ENCODE measurements at places on chromosomes 2 and 18. TPM values are rescaled to one million over a fixed set of nuclear protein-coding genes. Genes with fewer than 3 reads are reported as not detected.

Gene CNPPD1
- 75.1 TPM for total RNA-seq

Gene EGR4
- not detected for total RNA-seq

Gene MOGAT1
- not detected for total RNA-seq

Gene RND3
- total RNA-seq, result not detected

Gene THSD7B
- total RNA-seq, result not detected

Gene PCARE
- total RNA-seq, result not detected

Gene GPBAR1
- total RNA-seq, result 0.97 TPM

Gene CXCR4
- 226 TPM for total RNA-seq

DNA sequence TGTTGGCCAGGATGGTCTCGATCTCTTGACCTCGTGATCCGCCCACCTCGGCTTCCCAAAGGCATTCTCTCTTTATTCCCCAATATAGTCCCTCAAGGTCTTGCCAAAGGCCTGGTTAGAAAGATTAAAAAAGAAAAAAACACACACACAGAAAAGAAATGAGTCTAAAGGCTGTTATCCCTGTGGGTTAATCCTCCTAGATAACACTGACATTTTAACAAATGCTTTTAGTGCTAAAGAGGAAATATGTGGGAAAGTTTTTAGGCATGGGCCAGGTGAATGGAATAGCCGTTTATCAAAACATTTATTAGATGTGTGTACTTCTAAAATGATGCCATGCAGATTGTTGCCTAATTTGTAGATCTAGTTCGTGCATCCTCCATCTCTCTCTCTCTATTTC is 261.6 kb upstream of the FN1 start:
- H3K27ac ChIP-seq, result no peak overlapping the region
- no peaks in the 10 kb centered on the region for H3K36me3 ChIP-seq
- no peaks in the 10 kb centered on the region for H3K4me1 ChIP-seq
- H3K27me3 ChIP-seq, result peaks cover 7% of the 10 kb centered on the region

DNA sequence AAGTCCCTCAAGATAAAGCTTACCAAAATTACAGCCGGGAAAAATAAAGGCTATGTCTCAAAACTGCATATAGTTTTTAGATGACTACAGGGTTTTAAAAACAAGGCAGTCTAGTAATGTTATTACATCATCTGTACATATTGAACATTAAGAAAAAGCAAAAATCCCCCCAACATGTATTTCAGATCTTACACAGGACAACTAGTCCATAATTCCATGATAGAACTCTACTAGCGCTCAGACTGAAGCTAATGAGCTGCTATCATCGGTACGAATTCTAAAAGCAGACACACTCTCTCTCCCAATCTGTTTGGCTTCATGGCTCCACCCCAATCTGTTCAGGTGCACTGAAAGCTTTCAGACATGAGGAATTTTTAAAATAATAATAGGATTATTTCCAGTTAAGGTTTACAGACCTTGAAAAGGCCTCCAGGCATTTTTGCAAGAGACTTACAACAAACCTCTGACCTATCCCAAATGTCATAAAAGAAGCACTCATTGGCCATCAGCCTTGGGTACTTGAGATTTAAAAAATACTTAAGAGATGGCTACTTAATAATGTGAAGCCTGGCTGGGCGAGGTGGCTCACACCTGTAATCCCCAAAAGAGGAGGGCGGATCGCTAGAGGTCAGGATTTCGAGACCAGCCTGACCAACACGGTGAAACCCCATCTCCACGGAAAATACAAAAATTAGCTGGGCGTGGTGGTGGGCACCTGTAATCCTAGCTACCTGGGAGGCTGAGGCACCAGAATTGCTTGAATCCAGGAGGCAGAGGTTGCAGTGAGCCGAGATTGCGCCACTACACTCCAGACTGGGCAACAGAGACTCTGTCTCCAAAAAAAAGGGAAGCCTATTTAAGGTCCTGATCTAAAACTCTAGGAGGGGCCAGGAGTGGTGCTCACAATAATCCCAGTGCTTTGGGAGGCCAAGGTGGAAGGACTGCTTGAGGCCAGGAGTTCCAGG is 2.0 kb downstream of the NPC1 start:
- H3K27me3 ChIP-seq, result peaks cover 2% of the 10 kb centered on the region
- no peak overlapping the region for H3K4me3 ChIP-seq
- H3K4me1 ChIP-seq, result peaks cover 45% of the 10 kb centered on the region

DNA sequence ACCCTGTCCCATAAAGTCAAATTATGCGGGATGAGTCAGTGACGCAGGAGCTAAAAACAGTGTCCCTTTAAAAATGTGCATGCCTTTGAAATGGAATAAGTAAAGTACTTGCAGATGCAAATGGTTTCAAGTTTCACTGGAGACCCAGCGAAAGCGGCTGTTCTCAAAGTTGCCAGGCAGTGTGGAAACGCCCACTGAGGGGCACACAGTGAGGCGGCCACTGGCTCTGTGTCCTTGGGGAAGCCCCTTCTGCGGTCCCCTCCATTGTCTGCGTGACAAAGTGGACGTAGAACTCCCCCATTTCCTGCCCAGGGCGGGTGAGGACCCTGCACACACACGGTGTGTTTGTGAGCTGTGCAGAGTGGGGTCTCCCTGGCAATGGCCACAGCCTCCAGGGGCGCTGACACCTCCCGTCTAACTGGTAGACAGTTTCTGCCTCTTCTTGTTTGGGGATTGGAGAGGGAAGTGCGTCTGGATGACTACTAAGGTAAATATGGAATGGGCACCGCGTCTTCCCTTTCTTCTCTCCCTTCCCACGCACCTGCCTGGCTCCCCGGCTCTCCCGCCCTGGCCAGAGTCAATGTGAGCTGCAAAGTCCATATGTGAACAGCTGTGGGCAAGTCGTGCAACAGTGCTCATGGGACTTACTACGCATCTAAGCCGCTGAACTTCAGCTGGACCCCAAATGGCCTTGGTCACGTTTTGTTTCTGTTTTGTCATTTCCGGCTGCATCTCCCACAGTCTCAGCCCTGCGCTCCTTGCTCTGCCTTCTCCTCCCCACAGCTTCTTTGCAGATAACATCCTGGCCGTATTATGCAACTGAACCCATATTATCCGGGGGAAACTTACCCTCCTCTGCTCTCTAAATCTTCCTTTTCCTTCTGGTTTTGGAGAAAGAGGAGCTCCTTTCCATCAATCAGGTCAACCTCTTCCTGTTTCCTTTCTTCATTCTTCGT is 33.7 kb upstream of the ZNF516 start:
- H3K36me3 ChIP-seq, result no peaks in the 10 kb centered on the region
- peak; percentile 33 for DNase-seq
- H3K4me1 ChIP-seq, result peaks cover 8% of the 10 kb centered on the region

DNA sequence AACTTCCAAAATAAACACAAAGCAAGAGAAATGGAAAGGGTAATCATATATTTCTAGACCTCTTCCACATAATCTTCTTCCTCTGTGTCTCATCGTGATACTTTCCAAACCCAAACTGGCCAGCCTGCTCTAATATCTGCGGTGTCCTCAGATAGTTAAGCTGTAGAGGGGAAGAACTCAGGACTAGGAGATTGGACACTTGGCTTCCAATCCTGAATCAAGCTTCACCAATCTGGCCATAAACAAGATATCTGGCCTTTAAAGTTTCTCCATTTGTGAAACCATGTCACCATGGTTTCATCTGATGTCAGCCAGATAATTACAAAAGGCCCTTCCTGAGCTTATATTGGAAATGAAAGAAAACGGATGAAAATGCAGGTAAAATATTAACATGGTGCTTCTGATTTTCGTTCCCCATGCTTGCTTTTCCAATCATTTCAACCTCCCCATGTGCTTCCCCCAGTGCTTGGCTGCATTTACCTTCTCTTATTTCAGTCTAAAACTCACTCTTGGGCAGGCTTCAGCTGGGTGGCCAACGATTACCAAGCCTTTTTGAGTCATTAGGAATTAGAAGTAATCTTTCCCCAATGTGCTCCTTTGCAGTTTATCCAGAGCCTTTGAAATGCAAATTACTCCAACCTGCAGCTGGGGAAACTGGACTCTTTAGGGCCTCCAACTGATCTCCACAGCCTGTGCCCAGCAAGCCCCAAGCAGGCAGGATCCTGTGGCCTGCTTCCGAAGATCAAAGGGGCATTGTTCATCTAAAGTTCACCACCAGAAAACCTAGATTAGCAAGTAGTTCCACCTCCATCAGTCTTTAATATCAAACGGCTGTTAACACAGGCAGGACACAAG is 44.5 kb upstream of the MYCN start:
- no peaks in the 10 kb centered on the region for H3K27me3 ChIP-seq
- no peak for DNase-seq
- H3K4me3 ChIP-seq, result no peak overlapping the region
- H3K27ac ChIP-seq, result no peak overlapping the region
- no peaks in the 10 kb centered on the region for H3K36me3 ChIP-seq
- H3K4me1 ChIP-seq, result no peaks in the 10 kb centered on the region

DNA sequence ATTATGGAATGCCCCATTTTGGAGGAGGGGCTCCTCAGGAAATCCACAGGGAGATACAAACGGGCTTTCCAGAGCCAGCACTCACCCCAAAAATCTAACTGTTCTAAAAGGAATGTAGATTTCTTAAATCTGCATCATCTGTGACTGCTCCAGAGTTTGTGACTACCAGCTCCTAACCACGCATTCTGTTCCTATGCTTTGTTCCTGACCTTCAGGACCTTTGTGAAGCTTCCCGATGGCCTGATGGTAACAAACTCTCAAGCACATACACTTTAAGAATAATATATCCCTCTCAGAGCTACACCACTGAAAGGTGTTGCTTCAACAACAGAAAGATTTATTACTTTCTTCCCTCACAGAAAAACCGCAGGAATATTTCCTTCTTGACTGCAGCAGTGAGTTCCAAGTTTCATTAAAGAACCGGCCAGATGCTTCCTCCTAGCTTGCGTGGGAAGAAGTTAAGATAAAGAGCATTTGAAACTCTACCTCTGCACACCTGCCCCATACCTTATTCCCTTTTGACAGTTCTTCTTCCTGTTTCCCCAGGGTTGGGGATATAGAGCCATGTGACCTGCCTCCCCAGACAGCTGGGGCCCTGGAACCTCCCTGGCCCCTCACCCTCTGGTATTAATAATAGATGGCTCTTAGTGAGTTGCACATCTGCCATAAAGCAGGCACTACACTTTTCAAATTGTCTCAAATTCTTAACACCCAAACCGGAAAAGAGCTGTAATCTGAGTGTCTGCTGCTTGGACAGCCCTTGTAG is 40.2 kb upstream of the EML4 start:
- H3K4me1 ChIP-seq, result peaks cover 95% of the 10 kb centered on the region
- peak overlapping the region; percentile 15 for H3K4me3 ChIP-seq
- H3K27ac ChIP-seq, result peak overlapping the region; percentile 90

GRCh38 chr2:173755798-173756197 is 209.4 kb downstream of the SP3 start:
- H3K4me3 ChIP-seq, result no peak overlapping the region
- no peak for DNase-seq
- H3K4me1 ChIP-seq, result no peaks in the 10 kb centered on the region
- H3K27me3 ChIP-seq, result peaks cover 6% of the 10 kb centered on the region
- no peaks in the 10 kb centered on the region for H3K36me3 ChIP-seq

DNA sequence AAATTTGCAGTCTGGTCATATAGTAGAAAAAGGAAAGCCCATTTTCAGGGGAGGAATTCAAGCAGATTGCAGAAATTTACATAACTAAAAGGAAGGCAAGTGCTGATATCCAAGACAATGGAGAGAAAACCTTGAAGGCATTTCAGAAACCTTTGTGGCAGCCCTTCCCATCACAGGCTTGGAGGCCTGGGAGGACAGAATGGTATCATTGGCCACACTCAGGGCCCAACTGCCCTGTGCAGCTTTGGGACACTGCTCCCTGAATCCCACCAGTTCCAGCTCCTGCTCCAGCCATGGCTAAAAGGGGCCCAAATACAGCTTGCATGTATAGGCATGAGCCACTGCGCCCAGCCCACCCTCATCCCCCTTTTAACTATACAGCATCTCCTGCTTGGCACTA is 81.1 kb upstream of the NYAP2 start:
- no peak overlapping the region for H3K27ac ChIP-seq
- no peaks in the 10 kb centered on the region for H3K4me1 ChIP-seq
- H3K4me3 ChIP-seq, result no peak overlapping the region
- H3K27me3 ChIP-seq, result no peaks in the 10 kb centered on the region

DNA sequence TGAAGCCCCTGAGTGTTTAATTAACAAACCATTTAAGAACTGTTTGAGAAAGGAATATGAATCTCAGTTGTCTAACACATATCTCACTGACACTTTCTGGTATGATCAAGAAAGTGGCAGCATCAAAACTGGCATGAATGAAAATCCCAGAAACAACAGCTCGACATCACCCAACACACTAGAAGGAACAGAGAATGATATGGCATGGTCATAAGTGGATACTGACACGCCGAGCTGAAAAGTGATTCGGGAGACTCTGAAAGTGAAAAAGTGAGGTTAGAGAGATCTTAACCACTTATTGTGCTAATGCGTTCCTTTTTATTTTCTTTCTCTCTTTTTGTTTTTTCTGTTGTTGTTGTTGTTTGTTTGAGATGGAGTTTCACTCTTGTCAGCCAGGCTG is 37.9 kb downstream of the MRPL35 start:
- no peaks in the 10 kb centered on the region for H3K36me3 ChIP-seq
- H3K4me1 ChIP-seq, result peaks cover 18% of the 10 kb centered on the region
- H3K27me3 ChIP-seq, result peaks cover 13% of the 10 kb centered on the region
- no peak overlapping the region for H3K27ac ChIP-seq
- H3K4me3 ChIP-seq, result no peak overlapping the region
- no peak for DNase-seq

- peaks cover 9% of the 10 kb centered on the region for H3K27me3 ChIP-seq
- no peak overlapping the region for H3K4me3 ChIP-seq
- no peak for DNase-seq
- H3K4me1 ChIP-seq, result peaks cover 4% of the 10 kb centered on the region
Observed at GRCh38 chr2:46841621-46842020, 74.0 kb downstream of the MCFD2 start.

GRCh38 chr2:127330753-127331152 is 36.8 kb upstream of the ERCC3 start:
- H3K27ac ChIP-seq, result no peak overlapping the region
- no peaks in the 10 kb centered on the region for H3K27me3 ChIP-seq
- no peaks in the 10 kb centered on the region for H3K4me1 ChIP-seq
- no peak overlapping the region for H3K4me3 ChIP-seq

DNA sequence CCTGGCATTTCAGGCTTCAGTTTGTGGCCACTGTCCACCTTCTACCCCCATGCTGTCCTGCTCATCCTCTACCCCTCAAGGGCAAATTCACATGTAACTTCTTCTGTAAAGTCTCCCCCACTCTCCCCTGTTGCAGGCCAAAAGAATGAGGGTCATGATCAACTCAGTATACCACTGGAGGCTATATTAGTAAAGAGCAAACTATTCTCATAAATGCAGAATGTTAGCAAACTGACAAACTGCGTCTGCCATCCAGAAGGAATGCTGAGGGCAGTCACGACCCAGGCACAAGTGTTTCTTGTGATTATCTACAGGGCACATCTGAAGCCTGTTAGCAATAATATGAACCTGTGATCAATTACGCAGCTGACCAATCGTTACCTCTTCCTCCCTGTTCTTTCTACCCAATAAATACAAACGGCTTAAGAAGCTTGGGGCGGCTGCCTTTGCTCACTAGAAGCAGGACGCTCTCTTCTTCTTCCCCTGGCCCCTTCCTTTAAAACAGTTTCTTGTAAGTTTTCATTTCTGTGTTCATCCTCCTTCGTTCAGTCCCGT is 58.3 kb downstream of the SEPTIN10 start:
- H3K27ac ChIP-seq, result no peak overlapping the region
- H3K27me3 ChIP-seq, result peaks cover 10% of the 10 kb centered on the region
- no peak overlapping the region for H3K4me3 ChIP-seq
- peaks cover 2% of the 10 kb centered on the region for H3K4me1 ChIP-seq
- H3K36me3 ChIP-seq, result no peaks in the 10 kb centered on the region
